ENCODE measurements at places on chromosomes 6 and 20.

DNA sequence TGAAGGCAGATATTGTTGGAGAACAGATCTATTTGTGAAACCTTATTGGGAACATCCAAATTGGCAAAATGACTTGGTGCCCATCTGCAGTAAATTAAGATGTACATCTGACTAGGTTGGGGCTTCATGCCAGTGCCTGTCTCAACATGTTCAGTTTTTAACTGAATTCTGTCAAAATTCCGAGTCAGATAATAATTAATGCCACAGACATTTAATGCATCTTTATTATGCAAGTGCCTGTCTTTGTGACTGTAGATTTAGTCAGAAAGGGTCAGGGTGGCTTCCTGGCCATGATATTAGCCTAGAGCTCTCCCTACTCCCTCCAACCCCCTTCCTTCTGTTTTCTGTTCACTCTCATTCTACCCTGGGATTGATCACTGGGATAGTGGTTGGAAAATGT is 199.3 kb upstream of the FLRT3 start:
- no peak for DNase-seq

DNA sequence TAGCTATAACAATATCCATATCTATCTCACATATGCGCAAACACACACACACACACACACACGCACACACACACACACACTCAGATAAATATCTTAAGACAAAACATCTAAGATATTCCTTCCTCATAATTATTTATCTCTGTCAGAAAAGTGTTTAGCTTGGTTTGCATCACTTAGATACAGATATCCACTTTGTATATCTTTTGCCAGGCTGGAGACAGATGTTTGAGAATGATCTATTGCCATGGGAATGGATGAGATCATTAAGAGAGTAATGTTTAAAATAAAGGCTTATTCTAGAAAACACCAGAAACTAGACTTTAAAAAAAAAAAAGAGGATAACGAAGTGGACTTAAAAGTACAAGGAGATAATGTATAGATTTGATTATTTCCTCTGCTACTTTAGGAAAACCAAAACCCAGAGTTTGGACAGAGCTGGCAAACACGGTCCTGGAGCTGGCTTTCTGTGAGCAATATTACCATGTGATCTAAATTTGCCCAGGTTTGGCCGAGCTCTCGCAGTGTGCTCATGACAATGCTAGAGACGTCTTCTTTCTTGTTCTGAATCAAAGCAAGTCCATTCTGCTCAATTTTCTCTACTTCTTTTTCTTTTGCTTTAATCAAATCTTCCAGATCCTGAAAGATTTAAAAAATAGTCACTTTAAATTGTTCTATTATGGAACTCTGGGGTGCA is 411.8 kb downstream of the SYNE1 start:
- no peak for DNase-seq

DNA sequence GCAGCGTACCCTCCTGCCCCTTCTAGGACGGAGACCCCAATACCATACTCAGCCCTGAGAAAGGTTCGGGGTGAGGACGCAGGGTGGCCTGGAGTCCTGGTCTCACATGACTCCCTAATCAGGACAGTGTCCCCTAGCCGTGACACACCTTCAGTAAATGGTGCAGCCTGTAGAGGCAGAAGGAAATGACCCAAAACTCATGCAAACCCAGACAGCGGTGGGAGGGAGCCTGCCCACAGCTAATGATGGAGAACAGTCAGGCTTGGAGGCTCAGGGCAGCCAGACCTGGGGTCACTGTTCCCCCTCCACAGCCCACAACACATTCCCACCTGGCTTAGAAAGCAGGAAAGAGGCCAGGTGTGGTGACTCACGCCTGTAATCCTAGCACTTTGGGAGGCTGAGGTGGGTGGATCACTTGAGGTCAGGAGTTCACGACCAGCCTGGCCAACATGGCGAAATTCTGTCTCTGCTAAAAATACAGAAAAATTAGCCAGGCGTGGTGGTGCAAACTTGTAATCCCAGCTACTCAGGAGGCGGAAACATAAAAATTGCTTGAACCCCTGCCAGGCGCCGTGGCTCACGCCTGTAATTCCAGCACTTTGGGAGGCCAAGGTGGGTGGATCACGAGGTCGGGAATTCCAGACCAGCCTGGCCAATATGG is 8.8 kb upstream of the HMGA1 start:
- no peak for DNase-seq

- no peak for DNase-seq
Observed at GRCh38 chr6:144075875-144076274, 19.5 kb downstream of the SF3B5 start.

DNA sequence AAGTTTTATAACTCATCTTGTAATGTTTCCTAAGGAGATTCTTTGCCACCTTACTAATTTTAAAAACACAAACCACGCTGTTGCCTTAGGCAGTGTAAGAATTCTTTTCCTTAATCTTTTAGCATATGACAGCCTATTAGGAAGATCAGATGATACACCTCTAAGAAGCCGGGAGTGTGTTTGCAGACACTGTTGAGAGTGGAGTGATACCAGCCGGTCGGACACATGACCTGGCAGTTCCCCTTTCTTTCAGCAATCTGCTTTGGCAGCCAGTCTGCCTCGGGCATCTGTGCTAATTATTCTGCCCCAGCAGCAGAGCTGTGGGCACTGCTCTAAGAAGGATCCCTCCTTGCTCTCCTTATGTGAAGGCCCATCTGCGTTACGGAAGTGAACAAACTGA is 50.9 kb downstream of the PLCB4 start:
- peak; percentile 4 for DNase-seq

DNA sequence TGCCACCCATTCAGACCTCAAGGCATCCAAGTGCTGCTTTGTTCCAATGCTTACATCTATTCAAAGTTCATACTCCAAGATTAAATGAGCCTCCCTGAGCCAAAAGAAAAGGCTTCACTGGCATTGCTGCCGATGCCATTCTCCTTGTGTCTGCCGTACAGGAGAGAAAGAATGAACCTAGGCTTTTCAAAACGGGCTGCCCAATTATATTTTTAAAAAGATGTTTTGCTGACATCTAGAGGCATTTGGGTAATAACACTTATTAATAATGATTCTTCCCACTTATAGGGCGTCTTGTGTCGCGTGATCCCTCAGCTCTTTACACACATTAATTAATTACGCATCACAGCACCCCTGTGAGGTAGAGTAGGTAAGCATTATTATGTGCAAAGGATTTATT is 545.6 kb downstream of the PKHD1 start:
- DNase-seq = no peak

DNA sequence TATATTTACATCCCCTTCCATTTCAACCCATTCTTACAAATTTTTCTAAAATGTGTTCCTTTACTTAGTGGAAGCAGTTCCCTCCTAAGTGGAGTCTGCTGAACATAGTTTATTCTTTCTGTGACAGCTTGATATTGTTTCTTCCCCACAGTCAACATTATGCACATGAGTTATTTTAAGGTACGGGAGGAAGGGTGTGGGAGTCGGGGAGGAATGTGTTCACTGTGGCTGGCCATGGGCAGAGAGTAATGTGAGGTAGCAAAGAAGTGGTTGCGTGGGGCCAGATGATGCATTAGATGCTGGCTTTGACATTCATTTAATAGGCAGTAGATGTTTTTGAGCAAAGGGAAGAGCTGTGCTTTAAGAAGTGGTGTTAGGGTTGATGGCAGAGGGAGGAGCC is 98.5 kb downstream of the ARMC2 start:
- DNase-seq = peak; percentile 18

DNA sequence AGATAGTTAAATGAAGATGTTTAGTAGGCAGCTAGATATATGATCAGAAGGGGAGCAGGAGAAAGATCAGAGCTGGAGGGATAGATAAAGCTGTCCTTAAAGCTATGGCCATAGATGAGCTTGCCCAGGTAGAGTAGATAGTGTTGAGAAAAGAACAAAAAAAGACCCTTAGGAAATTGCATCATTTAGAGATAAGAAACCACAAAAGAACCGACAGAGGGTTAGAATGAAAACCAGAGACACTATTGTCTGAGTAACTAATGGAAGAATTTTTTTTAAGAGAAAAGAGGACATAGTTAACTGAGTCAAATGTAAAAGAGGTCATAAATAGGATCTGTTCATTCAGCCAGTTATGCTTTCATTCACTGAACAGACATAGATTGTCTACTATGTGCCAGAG is 101.8 kb downstream of the TNFAIP3 start:
- no peak for DNase-seq

DNA sequence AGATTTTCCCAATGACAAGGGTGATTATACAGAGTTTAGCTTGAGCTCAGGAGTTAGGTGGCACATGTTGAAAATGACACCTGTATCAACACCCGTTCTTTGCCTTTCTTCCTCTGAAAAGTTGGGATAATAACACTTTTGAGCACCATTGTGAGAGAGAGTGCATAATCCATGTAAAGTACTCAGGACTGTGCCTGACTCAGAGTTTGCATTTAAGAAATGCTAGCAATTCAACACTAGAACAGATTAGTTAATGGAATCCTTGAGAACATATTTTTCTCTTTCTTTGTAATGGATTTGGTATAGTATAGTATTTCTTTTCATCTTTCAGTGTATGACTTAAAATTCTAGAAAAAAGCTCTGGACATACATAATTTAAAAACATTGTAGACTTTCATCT is 449.2 kb downstream of the GJA1 start:
- DNase-seq = no peak

- peak; percentile 65 for DNase-seq
Observed at GRCh38 chr6:123810214-123810613, 6.5 kb downstream of the NKAIN2 start.

- no peak for DNase-seq
Observed at GRCh38 chr20:58459058-58459750, 56.0 kb downstream of the APCDD1L start.

DNA sequence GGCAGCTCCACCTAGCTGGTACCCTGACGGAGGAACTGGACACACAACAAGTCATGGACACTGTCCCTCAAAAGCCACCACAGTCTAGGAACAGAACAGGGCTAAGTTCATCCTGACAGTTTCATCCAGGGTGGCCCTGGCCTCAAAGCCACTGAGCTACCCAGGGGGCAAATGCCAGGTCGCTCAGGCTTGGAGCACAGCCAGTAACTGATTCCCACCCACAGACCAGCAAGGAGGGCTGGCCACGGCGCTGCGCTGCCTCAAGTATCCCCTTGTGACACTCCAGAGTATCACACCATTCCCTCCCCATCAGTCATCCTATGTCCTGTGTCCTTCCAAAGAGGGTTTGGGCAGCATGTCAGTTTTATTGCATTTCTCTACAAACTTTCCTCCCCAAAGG is 72.2 kb downstream of the GINS1 start:
- no peak for DNase-seq

DNA sequence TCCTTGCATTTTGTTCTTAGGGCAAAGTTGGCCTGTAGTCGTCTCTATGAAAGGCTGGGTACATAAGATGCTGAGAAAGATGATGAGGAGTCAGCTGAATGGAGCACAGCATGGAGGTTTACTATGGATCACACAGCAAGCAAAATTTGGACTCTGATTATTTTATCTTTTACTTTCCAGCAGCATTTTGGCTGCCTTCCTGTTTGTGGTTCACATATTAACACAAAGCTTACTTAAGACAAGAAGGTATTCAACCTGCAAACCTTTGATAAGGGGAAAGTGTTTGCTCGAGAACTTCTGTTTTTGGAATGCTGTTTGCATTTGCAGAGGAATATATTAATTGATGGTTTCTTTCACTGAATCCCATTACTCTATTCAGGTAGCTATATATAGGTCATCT is 103.1 kb upstream of the ENPP5 start:
- no peak for DNase-seq

- peak; percentile 57 for DNase-seq
Observed at GRCh38 chr20:47352332-47353238, 3.9 kb downstream of the ZMYND8 start.

GRCh38 chr6:159978291-159979135 is 9.6 kb downstream of the IGF2R start:
- no peak for DNase-seq

DNA sequence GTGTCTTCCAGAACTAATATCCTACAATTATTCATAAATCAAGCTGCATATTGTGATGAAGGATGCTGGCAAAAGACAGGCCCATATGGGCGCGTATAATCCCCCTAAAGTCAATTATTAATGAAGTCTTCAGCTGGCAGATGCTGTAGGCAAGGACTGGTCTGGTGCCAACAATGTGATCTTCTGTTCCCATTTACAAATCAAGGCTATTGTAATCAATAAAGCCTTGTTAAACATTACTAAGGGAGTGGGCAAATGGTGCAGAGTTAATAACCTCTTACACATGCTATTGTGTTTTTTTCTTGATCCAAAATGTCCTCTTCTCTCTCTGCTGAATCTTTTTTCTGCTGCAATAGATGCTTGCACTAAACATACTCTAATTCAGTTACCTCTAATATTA is 119.0 kb downstream of the ALDH8A1 start:
- DNase-seq = no peak

DNA sequence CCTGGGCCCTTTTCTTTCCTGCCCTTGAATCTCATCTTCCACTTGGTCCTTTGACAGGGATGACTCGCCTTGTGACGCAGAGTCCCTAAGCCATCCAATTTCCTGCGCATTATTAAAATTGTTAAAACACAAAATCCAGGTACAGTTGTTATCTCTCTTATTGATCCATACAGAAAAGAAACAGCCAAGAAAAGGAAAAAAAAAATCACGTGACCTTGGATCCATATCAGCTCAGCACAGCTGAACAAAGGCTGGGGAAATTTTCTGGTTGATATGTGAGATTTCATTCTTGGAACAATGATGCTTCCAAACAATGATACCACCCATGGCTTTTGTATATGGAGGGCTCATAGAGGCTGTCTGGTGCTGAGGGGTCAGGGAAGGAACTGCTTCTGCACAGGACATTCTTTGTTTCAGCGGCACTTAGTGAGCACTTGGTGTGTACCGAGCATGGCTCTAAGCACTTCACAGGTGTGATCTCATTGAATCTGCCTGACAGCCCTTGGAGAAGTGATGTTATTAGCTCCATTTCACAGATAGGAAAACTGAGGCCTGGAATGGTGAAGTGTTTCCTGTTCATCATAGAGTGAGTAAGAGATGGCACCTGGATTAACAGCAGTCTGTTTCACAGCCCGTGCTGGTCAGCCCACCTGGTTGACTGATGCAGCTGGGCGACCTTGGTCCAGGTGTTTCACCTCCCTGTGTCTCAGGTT is 155.0 kb upstream of the SULF2 start:
- no peak for DNase-seq

DNA sequence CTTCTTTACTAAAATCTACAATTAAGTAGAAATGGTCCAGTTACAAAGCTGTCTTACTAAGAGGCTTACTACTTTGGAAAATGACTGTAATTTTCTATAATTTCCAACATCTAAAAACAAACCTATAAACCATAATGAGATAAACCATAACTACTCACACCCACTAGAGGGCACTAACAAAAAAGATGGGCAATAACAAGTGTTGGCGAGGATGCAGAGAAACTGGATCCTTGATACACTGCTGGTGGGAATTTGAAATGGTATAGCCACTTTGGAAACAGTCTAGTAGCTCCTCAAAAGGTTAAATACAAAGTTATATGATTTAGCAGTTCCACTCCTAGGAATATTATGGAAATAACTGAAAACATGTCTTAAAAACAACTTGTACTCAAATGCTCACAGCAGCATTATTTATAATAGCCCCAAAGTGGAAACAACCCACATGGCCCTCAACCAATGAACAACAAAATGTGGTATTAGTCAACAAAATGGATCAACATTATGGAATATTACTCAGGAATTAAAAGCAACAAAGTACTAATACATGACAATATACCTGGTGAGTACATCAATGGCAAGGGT is 50.6 kb downstream of the GJA10 start:
- no peak for DNase-seq

GRCh38 chr6:19181211-19181610 is 656.0 kb upstream of the ID4 start:
- no peak for DNase-seq

GRCh38 chr20:50259705-50260478 is 69.3 kb downstream of the CEBPB start:
- DNase-seq = no peak

All from NCI-H774 (cell line).